ENCODE measurements at places on chromosomes 11 and 22.
A peak's percentile ranks its signal among the peaks of the same experiment; 100 is the strongest.

DNA sequence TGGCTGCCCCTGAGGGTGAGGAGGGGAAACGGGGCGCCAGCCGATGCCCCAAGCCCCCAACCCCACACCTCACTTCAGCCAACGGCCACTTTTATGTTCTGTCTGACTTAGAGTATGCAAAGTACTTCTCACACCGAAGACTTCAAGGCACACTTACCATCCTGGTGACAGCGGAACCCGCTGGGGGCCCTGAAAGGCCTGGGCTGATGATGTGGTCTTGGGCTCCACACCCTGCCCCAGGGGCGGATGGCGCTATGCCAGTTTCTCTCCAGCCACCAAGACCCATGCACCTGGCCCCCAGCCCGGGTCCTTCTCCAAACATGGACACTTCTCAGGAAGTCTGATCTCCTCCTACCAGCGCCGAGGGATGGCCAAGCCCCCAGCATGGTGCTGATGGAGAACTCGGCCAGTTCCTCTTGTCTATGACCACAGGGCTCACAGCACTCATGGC, 175.4 kb downstream of the CTTN start:
- no peak for DNase-seq

- DNase-seq: no peak
Observed at GRCh38 chr11:69278091-69278867, 15.7 kb upstream of the MYEOV start.

DNA sequence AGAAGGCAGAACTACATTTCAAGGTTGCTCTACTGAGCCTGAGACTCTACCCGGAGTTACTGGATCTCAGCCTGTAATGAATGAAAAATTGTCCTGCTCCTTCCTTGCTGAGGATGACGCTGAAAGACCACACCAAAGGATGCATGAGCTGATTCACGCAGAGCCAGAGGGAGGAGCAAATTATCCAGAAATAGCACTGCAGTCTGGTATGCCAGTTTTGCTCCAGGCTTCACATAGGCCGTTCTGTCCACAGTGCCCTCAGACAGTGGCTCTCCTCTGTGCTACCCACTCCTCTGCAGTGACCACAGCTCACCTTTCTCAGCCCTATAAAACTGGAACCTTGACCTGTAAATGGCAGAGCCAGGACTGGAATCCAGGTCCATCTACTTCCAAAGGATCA, 79.3 kb upstream of the GALNT18 start:
- no peak for DNase-seq

DNA sequence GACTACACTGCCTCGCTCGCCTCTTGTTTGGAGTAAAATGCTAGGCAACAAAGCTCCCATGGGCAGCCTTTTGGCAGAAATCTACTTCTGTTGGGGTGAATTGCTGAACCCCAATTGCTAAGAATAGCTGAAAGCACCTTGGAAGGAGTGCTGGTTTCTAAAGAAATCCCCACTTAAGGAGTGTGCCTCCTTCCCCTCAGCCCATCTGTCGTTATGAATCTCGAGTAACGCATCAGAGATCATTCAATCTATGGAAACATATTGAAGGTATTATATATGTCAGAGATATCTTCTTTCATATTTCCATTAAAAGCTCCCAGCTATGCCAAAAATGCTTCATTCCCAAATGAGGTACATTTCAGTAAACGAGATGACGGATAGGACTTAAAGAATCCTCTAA, 229.6 kb upstream of the BLID start:
- DNase-seq: no peak

GRCh38 chr11:115959081-115959486, 454.9 kb upstream of the CADM1 start:
- no peak for DNase-seq

DNA sequence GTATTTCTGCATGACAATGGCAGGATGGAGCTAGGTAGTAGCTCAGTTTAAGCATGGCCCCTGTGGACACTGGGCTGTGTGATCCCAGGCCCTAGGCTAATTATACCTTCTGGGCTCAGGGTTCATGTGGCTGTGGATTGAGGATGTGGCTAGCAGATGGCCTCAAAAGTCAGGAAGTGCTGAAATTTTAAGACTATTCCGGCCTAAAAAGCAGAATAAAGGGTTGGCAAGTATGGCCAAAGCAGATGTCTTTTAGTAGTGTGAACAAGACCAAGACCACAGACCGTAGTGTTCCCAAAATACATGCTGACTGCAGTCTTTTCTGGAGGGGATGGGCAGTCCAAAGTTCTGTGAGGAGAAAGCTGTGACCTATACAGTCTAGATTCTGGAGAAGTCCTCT, 115.7 kb upstream of the RAG2 start:
- DNase-seq: no peak

- peak; percentile 33 for DNase-seq
Observed at GRCh38 chr11:17013548-17014320, 480 bp downstream of the PLEKHA7 start.

GRCh38 chr22:46639843-46640242, 19.7 kb downstream of the GRAMD4 start:
- DNase-seq: no peak

GRCh38 chr22:22789233-22789921, 98.2 kb upstream of the IGLL5 start:
- DNase-seq: no peak

DNA sequence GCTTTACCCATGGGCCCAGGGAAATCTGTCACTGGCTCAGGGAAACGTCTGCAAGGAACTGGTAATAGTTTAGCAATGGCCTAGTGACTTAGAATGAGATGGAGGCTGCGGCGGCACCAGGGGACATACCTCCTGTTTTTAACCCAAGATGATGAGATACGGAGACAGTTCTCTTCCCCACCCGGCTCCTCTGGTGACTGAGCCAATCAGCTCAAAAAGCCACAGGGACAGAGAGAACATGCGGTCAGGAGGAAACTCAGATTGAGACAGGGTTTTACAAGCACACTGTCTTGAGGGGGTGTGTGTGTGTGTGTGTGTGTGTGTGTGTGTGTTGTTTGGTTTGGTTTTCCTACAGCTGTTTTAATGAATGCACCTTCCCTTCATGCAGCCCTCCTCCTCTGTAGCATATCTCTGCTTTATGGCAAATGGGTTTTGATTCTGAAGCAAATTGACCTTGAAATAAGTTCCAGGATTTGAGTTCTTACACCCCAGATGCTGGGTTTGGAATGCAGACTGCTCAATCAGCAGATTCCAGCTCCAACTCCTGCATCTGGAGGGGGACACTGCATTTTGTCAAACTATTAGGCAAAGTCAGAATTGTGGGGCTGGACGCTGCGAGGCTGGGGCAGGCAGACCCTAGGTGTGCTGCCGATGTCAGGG, 246.2 kb downstream of the NTM start:
- DNase-seq: no peak

GRCh38 chr22:30600921-30601320, 6.1 kb upstream of the TCN2 start:
- DNase-seq: no peak

GRCh38 chr11:6646918-6647679, 8.5 kb downstream of the DCHS1 start:
- DNase-seq: peak; percentile 16

DNA sequence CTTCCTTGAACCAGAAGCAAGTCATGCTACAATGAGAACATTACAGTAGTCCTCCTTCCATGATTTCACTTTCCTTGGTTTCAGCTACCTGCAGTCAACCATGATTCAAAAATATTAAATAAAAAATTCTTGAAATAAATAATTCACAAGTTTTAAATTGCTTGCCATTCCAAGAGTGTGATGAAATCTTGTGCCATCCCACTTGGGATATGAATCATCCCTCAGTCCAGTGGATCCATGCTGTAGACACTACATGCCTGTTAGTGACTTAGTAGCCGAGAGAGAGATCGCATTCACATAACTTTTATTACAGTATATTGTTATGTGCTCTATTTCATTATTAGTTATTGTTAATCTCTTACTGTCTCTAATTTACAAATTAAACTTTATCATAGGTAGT, 6.0 kb downstream of the HOATZ start:
- no peak for DNase-seq

GRCh38 chr22:43441216-43441615, 29.4 kb downstream of the MPPED1 start:
- no peak for DNase-seq

GRCh38 chr11:45485070-45485707, 180.2 kb downstream of the CHST1 start:
- DNase-seq: no peak

DNA sequence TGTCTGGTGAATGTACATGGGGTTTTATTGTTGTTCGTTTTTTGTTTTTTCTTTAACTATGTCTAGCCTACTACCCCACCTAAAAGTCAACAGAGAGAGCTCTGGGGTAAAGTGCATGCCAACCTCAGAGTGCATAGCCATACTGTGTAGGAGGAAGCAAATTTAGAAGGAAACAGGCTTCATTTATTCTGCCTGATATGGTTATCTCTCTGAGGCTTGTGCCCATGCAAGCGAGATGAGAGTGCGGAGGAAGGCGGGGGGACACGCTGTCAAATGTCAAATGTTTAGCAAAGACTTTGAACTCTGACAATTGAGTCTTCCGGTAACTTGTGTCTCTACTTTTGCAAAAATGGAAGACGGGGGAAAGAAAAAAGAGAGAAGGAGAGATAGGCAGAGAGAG, 295.5 kb downstream of the ETS1 start:
- DNase-seq: peak; percentile 18

DNA sequence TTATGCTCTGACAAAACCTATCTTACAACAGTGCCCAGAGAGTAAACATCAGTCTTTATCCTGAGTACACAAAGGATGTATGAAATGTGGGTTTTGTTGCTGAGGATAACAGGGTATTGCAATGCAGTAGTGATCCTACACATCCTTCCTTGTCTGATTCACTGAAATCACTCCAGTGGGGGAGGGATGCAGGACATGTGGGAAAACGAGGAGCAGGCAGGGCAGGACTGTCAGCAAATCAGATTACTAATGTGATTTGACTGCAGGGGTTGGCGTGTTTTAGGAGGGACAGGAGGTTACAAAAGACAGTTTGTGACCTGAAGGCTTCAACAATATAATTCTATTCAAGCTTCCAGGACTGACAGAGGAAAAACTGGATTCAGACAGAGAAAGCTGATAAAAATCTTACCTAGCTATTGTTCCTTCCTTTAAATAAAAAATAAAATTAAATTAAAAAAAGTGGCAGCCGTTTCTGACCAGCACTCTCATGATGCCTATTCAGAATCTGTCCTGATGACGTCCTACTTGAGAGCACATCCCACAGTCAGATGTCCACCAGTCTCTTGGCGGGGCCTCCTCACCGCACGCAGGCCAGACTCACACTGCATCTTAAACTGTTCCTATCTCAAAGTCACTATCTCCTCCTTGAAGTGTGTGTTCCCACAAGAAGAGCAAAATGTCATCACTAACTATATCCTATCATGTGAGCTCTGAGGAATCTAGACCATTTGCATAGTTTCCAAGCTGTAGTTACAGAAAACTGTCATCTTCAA, 50.6 kb upstream of the MN1 start:
- no peak for DNase-seq

DNA sequence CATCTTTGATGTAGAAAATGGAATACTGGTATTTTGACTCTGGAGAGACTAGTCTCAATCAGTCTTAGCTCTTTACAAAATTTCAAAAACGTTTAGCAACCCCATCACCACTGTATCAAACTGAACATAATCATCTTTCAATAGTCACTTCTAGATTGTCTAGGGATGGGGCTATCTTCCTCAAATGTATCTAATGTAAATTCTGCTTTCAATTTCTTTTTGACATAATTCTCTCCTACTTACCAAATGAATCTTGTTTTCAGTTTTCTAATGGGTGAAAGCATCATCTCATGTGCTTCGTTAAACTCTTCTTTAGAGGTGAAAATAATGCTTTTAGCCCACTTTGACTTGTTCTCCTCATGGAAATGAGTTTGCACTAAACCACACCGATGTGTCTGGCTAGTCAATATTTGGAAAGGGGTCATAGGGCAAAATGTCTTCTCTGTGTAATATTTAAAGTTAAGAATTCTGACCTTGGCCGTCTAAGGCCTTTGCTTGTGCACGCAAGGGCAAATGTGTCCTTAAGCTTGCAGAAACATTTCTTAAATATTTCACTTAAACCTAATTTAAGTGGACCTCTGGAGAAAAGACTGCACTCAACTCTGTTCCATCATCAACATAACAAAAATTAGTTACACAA, 5.2 kb downstream of the SIK3 start:
- no peak for DNase-seq

- peak; percentile 77 for DNase-seq
Observed at GRCh38 chr22:35257321-35258190, at the start of gene HMGXB4. Gene HMGXB4 (plus strand): TSS chr22:35257493. CDS start chr22:35262391, 4,898 bp downstream.

DNA sequence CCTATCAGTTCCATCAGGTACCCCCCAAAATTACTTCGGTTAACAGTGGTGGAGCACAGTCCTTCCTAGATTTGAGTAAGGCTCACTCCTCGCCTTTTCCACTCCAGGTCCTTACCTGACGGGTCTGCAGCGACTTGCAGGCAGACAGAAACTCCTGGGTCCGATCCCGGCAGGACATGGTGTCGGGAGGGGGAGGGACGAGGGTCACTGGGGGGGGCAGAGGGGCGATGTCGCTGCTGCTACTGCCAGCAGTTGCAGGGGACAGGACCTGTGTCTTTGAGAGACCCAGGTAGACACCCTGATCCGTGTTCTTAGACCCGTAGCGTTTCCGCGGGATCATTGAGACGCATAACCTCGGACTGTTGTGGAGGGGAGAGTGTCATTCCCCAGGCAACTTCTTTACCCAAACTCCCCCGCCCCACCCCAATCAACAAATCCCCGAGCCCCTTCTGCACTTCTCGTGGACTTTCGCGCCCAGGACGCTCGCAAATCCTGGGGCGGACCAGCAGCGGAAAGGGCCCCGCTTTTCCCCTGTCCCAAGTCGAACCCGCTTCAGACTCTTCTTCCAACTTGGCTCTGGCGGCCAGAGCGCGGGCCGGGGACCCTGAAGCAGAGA, 839 bp downstream of the STX5 start:
- no peak for DNase-seq

- no peak for DNase-seq
Observed at GRCh38 chr11:2095542-2095941, 43.6 kb downstream of the IGF2 start.

DNA sequence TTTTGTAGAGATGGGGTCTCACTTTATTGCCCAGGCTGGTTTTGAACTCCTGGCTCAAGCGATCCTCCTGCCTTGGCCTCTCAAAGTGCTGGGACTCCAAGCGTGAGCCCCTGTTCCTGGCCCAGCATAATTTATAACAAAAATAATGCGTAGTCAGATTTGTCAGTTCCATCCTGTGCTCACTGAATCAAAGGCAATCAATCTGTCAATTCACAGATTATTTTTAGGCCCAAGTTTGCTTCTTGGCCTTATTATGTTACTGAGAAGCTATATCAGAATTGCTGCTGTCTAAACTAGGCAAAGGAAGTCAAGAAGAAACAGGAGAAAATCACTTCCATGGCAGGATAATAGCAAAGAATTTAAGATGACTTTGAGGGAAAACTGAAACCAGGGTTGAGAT, 8.7 kb downstream of the DLAT start:
- no peak for DNase-seq

DNA sequence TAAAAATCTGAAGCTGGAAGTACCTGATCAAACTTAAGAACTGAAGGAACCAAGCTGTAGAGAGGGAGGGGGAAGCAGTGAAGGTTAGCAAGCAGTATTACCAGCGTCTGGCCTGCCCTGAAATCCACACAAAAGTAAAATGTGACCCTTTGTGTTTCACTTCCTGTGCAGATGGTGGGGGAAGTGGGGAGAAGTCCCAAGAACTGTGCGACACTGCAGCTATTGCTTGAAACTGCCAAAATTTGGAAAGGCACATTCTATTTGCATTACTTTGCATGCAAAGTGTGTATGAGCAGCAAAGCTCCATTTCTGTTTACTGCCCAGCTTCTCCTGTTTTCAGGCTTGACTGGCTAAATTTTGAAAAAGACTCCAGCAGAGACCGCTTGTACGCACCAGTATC, 72.1 kb upstream of the BMAL1 start:
- DNase-seq: no peak

GRCh38 chr22:44648821-44649565, 53.0 kb upstream of the PRR5 start:
- DNase-seq: no peak

GRCh38 chr11:90326647-90327046, 103.8 kb upstream of the CHORDC1 start:
- no peak for DNase-seq

Data from T-helper 9 cell (primary cell).